ENCODE measurements at places on chromosomes 1 and 21.
A peak's percentile ranks its signal among the peaks of the same experiment; 100 is the strongest.

GRCh38 chr1:50335036-50335435 lies 88.2 kb downstream of the DMRTA2 start:
- H3K36me3 ChIP-seq = no peaks in the 10 kb centered on the region
- H3K27me3 ChIP-seq = peaks cover 4% of the 10 kb centered on the region
- no peaks in the 10 kb centered on the region for H3K4me1 ChIP-seq
- H3K27ac ChIP-seq = no peak overlapping the region
- no peak for DNase-seq

DNA sequence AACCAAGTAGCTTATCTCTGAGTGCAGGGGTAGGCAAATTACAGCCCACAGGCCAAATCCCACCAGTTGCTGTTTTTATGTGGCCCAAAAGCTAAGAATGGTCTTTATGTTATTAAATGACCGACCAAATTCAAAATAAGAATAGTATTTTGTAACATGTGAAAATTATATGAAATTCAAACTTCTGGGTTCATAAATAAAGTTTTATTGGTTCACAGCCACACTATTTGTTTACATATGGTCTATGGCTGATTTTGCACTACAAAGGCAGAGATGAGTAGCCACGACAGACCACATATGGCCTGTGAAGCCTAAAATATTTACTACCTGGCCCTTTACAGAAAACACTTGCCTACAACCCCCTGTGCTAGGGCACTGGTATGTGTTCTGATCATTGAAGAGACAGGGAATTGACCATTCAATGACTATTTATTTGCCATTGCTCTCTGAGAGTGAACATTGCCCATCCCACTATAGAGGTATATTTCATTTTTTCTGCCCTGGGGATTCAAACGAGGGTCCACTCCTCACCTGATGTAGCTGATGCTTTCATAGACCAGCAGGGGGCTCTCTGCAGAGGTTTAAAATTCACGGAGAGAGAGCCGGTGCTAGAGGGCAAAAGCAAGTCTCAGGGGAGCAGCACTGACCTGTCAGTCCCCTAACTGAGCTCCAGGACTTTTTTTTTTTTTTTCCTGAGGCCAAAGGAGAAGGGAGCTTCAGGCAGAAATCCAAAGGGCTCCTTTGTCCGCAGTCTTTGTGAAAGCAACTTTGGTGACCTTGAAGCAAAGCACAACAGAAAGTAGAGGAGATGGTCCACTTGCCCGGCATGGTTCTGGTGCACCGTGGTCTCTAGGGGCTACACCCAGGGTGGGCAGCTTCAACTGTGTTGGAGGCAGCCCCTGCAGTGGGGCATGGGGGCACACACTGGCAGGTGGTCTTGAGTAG lies 7.3 kb upstream of the GNL2 start:
- no peak overlapping the region for H3K4me3 ChIP-seq
- DNase-seq = no peak
- H3K4me1 ChIP-seq = peaks cover 14% of the 10 kb centered on the region
- H3K27me3 ChIP-seq = peaks cover 31% of the 10 kb centered on the region
- H3K27ac ChIP-seq = no peak overlapping the region

GRCh38 chr1:110220324-110220723 lies 10.2 kb downstream of the KCNC4 start:
- no peak for DNase-seq
- peaks cover 4% of the 10 kb centered on the region for H3K36me3 ChIP-seq
- H3K27me3 ChIP-seq = peaks cover 6% of the 10 kb centered on the region
- no peak overlapping the region for H3K27ac ChIP-seq
- H3K4me1 ChIP-seq = peaks cover 6% of the 10 kb centered on the region

DNA sequence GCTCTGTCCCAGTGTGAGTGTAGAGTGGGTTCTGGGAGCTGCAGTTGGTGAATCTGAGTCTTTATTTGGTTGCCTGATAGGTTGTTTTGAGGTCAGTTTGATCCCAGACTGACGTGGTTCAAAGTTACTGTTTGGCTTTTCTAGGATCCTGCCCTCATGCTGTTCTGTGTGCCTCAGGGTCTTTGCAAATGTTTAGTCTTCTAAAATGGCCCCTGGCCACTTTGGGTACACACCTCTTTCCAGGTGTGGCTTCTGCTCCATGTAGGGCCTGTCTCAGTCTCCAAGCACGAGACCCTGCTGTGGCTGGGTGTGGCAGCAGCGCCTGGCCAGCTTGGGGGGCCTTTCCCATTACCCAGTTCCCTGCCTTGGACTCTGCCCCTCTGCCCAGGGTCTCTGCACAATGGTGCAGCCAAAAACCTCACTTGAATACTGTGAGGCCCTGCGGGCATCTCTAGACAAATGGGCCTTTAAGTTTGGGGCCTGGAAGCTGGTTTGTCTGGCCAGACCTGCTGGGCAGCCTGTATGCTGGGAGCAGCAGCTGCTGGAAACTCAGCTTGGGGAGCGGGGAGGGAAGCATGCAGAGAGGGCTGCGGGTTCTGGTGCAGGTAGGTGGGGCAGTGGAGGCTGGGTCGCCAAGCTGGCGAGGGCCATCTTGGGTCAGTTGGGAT lies 5.6 kb downstream of the PTPRF start:
- DNase-seq = no peak
- no peak overlapping the region for H3K27ac ChIP-seq
- peaks cover 14% of the 10 kb centered on the region for H3K36me3 ChIP-seq
- H3K4me1 ChIP-seq = peaks cover 35% of the 10 kb centered on the region
- no peak overlapping the region for H3K4me3 ChIP-seq
- no peaks in the 10 kb centered on the region for H3K27me3 ChIP-seq

- H3K36me3 ChIP-seq = no peaks in the 10 kb centered on the region
- no peak for DNase-seq
- no peak overlapping the region for H3K27ac ChIP-seq
- no peak overlapping the region for H3K4me3 ChIP-seq
Measured at GRCh38 chr21:34342476-34342875, 21.3 kb upstream of the KCNE2 start.

DNA sequence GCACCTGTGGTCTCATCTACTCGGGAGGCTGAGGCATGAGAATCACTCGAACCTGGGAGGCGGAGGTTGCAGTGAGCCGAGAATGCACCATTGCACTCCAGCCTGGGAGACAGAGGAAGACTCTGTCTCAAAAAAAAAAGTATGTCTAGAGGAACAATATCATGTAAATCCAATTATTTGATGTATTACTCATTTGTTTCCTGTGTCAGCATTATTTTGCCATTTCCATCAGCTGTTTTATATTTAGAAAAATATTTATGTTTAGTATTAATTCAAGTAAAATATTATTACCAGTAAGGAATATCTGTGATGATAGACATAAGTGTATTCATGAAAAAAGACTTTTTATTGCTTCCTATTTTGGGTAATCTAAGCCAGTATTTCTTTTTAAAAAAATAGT lies 13.0 kb downstream of the TDRKH start:
- no peak overlapping the region for H3K27ac ChIP-seq
- H3K4me1 ChIP-seq = peaks cover 8% of the 10 kb centered on the region
- H3K36me3 ChIP-seq = no peaks in the 10 kb centered on the region
- H3K27me3 ChIP-seq = peaks cover 18% of the 10 kb centered on the region

DNA sequence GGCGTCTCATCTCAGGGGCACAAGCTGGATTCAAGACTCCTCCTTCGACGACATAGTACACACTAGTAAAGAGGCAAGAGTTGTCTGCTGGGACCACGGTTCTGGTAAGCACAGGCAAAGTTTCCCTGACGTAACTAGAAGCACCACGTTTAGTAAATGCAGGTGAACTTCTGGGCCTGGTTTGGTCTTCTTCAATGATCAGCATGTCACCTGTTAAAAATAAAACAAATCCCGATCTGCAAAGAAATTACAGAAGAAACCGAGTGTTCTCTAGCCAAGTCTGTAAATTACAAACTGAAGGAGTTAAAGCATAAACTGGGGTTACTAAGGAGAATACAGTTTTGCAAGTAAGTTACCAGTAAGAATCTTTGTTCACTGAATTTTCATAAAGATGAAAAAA lies 1.5 kb downstream of the YOD1 start:
- H3K27me3 ChIP-seq = peaks cover 7% of the 10 kb centered on the region
- peaks cover 78% of the 10 kb centered on the region for H3K4me1 ChIP-seq
- no peak for DNase-seq

DNA sequence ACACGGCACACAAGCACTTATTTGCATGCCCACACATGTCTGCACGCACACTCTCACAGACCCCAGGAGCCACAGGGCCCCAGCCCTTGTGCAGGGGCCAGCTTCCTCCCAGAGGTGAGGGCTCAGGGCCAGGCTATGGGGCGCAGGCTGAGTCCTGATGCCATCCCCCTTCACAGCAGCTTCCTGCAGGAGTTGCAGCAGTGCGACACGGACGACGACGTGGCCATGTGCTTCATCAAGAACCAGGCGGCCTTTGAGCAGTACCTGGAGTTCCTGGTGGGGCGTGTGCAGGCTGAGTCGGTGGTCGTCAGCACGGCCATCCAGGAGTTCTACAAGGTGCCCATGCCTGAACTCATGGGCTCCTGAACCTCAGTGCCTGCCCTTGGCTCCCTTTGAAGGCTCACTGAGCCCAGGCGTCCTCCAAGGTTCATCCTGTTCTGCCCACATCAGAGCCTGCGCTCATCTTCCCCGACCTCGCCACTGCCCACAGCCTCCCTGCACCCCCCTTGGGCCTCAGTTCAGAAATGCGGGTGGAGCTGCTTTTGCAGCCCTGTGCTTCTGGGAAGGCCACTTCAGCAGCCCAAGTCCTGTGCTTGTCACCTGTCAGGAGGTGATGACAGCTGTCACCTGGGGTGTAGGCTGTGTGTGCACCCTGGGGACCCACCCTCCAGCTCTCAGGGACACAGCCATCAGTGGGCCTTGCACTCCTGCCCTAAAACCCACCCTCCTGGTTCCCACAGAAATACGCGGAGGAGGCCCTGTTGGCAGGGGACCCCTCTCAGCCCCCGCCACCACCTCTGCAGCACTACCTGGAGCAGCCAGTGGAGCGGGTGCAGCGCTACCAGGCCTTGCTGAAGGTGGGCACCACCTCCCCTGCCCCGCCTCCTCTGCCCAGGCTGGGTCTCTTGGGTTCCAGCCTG lies 66.6 kb downstream of the TRIM11 start:
- H3K27me3 ChIP-seq = no peaks in the 10 kb centered on the region
- no peak overlapping the region for H3K27ac ChIP-seq
- H3K4me3 ChIP-seq = no peak overlapping the region
- no peaks in the 10 kb centered on the region for H3K36me3 ChIP-seq
- no peak for DNase-seq
- H3K4me1 ChIP-seq = no peaks in the 10 kb centered on the region

GRCh38 chr1:11474826-11475225 lies 4.1 kb upstream of the DISP3 start:
- H3K36me3 ChIP-seq = no peaks in the 10 kb centered on the region
- H3K4me1 ChIP-seq = no peaks in the 10 kb centered on the region
- H3K4me3 ChIP-seq = no peak overlapping the region
- no peak for DNase-seq
- H3K27ac ChIP-seq = no peak overlapping the region

DNA sequence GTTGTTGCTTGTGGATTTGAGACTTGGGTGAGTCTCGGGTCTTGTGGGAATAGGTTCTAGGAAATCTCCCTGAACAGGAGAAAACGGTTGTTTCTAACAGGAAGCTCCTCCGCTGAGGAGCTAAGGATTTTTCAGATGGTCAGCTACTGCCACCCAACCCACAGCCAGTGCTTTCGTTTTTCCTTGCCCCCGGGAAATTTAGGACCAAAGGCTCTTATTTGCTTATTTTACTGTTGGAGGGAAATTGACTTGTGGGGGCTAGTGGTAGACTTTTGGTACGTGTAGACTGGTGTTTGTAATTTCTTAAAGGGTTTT lies 792 bp downstream of the SNX7 start:
- peaks cover 28% of the 10 kb centered on the region for H3K4me1 ChIP-seq
- no peaks in the 10 kb centered on the region for H3K27me3 ChIP-seq
- H3K27ac ChIP-seq = peak overlapping the region; percentile 93
- DNase-seq = no peak
- H3K4me3 ChIP-seq = peak overlapping the region; percentile 99

- H3K4me3 ChIP-seq = peak overlapping the region; percentile 43
- peaks cover 36% of the 10 kb centered on the region for H3K4me1 ChIP-seq
Measured at GRCh38 chr1:214316593-214316992, 35.6 kb downstream of the SMYD2 start.

DNA sequence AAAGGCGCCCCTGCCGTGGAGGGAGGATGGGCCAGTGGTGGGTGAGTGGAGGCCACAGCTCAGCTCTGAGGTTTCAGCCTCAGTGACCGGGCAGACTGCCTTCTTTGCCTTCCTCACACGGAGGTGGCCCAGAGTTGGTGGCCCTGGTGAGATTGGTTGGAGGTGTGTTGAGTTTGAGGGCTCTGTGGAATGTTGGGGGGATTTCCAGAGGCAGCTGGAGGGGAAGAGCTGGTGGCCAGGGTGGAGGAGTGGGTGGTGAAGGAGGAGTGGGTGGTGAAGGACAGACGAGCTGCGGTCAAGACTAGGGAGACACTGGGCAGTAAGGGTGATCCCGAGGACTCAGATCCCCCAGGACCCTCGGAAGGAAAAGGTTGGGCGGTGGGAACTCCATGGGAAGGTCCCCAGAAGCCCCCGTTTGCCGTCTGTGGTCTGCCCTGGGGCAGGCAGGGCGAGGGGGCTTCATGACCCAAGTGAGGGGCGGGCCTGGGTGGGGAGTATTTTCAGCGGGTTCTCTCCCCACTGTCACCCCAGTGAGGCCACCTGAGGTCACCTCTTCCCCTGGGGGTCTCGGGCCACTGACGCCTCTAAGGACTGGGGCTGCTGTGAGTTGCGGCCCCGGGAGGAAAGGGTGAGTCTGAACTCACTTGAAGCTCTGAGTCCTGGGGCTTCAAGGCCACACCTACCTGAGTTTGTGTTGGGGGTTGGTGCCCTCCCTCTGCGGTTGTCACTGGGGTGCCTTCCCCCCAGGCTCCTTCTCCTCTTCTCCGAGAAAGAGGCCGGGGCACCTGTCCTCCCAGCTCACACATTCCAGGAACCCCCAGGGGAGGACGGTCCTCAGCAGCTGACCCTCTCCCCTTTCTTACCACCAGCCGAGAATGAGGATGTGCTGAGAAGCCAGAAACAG lies 22.7 kb upstream of the PIK3CD start:
- peaks cover 6% of the 10 kb centered on the region for H3K4me1 ChIP-seq
- H3K36me3 ChIP-seq = no peaks in the 10 kb centered on the region
- H3K4me3 ChIP-seq = no peak overlapping the region
- no peak for DNase-seq

DNA sequence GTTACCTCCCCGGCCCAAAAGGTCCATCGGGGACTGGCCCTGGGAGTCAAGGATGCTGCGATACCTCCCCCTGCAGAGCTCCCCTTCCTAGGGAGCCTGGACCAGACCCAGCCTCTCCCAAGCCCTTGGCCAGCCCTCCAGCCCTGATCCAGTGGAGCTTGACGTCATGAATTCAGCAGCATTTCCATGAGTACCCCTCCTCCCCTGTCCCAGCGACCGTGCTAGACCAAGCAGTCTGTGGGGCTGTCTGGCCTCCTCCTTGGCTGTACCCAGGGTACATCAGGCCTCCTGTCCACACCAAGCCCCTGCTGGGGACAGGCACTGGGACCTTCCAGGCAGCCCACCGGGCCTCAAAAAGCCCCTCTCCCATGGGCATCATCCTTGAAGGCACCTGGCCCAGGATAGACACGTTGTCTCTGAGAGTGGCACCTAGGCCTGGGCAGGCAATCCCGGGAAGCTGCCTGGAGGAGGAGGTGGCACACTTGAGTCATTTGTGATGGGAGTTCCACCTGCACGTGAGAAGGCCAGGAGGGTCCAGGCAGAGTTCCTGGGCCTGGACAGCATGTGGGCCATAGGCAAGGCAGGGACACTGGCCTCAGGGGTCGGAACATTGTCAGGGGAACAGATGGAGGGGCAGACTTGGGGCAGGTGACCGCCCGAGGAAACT lies 46.4 kb downstream of the WNT9A start:
- H3K27ac ChIP-seq = no peak overlapping the region
- no peak overlapping the region for H3K4me3 ChIP-seq
- H3K4me1 ChIP-seq = no peaks in the 10 kb centered on the region
- peaks cover 6% of the 10 kb centered on the region for H3K27me3 ChIP-seq

GRCh38 chr1:229279242-229279641 lies 8.3 kb downstream of the RAB4A start:
- H3K36me3 ChIP-seq = peaks cover 9% of the 10 kb centered on the region
- no peaks in the 10 kb centered on the region for H3K27me3 ChIP-seq

Measured in HFFc6 (cell line).